ENCODE measurements at places on chromosomes 11 and 22.

DNA sequence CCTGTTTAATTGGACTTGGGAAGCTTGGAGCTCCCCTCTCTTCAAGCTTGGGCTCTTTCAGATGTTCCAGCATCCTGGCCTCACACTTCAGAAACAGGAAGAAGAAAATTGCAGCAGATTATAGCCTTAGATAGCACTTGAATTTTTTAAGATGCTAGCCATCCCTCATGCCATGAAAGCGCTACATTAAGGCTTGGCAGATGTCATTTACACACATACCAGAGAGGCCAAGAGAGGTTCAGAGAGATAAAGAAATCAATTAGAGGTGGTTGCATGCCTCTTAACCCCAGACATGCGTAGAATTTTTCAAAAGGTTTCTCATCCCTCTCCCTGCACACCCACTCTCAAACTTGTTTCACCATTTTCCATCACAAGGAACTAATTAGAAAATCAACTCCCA is 31.9 kb upstream of the DBX1 start:
- DNase-seq: no peak

DNA sequence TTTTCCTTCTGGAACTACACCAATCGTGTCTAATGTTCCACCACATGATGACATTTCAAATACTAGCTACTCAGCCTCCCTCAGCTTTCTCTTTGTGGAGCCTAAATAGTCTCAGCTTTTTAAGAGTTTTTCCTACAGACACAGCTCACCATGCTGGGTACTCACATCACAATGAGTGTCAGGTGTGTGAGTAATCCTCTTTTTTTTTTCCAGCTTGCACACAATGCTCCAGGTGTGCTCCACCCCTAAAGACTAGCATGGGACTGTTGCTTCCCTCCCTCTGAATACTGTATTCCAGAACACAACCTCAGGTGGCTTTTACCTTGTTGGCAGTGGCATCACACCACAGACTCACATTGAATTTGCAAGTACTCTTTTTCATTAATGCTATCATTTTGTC is 11.7 kb downstream of the BTG4 start:
- no peak for DNase-seq

DNA sequence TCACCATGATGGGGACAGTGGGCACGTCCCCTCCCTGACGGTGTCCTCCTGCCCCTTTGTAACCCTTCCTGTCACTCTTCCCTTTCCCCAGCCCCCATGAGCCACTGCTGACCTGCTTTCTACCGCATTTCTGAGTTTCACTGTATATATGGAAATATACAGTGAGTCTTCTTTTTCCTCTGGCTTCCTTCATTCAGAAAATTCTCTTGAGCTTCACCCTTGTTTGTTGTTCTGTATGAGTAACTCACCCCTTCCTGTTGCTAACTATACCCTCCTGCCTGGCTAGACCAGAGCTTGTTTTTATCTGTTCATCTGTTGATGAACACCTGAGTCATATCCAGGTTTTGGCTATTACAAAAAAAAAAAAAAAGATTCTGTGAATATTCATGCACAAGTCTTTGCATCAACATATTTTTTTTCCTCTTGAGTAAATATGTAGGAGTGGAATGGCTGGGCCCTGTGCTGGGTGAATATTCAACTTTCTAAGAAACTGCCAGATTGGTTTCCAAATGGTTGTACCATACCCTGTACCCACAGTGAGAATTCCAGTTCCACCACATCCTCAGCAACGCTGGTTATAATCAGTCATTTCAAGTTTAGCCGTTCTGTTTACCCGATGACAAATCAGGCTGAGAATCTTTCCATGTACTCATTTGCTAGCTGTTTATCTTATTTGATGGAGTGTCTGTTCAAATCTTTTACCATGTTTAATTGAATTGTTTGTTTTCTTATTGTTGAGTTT is 62.0 kb downstream of the IGF2 start:
- peak; percentile 73 for DNase-seq

GRCh38 chr11:122523846-122524805 is 131.4 kb upstream of the UBASH3B start:
- peak; percentile 54 for DNase-seq

DNA sequence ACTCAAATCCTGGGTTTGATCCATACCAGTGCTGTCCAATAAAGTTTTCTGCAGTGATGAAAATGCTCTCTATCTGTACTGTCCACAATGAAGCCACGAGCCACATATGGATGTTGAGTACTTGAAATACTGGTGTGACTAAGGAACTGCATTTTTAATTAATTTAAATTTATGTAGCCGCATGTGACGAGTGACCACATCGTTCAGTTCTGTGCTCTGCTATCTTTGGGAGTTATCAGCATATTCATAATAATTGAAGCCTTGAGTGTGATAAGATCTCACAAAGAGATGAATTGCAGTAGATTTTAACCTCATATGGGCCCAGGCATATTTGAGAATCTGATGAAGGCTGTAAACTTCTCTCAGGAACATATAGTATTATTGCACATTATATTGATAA is 40.8 kb downstream of the GRAMD1B start:
- no peak for DNase-seq
